Smooth muscle cell of trachea (primary cell): ENCODE measurements at places on chromosomes 6 and 20. TPM values are rescaled to one million over a fixed set of nuclear protein-coding genes. Genes with fewer than 3 reads are reported as not detected.

FLRT3 gene
- total RNA-seq = 2.3 and 5.0 TPM in 2 replicates

RIPOR2 gene
- total RNA-seq = 0.15 and 0.83 TPM in 2 replicates

SAMHD1 gene
- total RNA-seq = 43.7 and 70.1 TPM in 2 replicates

TBXT gene
- total RNA-seq = not detected in 2 replicates

TEAD3 gene
- total RNA-seq = 12.9 and 13.5 TPM in 2 replicates

TGM6 gene
- not detected in 2 replicates for total RNA-seq

MEP1A gene
- total RNA-seq = not detected in 2 replicates

GZF1 gene
- 13.2 and 21.0 TPM in 2 replicates for total RNA-seq

SLC17A1 gene
- not detected in 2 replicates for total RNA-seq

RRAGD gene
- total RNA-seq = 0.58 and 1.3 TPM in 2 replicates

PROKR2 gene
- not detected in 2 replicates for total RNA-seq

HNF4A gene
- not detected in 2 replicates for total RNA-seq

HRH3 gene
- total RNA-seq = not detected in 2 replicates

SAPCD1 gene
- total RNA-seq = 1.3 and 1.9 TPM in 2 replicates

TCF15 gene
- not detected in 2 replicates for total RNA-seq

PSORS1C2 gene
- not detected in 2 replicates for total RNA-seq

EDEM2 gene
- total RNA-seq = 46.5 and 82.0 TPM in 2 replicates

ID4 gene
- 3.6 and 3.8 TPM in 2 replicates for total RNA-seq

PNLDC1 gene
- not detected in 2 replicates for total RNA-seq

UST gene
- total RNA-seq = 18.2 and 34.9 TPM in 2 replicates

TRDN gene
- total RNA-seq = not detected in 2 replicates

ARMC2 gene
- 2.2 and 3.1 TPM in 2 replicates for total RNA-seq

PRICKLE4 gene
- 0.83 TPM in 1 of 2 replicates, not detected in the other for total RNA-seq

PRPH2 gene
- total RNA-seq = 4.2 and 6.5 TPM in 2 replicates

RTF2 gene
- 109 and 119 TPM in 2 replicates for total RNA-seq

ULBP2 gene
- total RNA-seq = 0.99 and 2.5 TPM in 2 replicates

SGK2 gene
- total RNA-seq = 0.83 TPM in 1 of 2 replicates, not detected in the other

BEND6 gene
- 7.7 and 17.7 TPM in 2 replicates for total RNA-seq

TAGAP gene
- not detected in 2 replicates for total RNA-seq

FAM83D gene
- total RNA-seq = 4.0 and 27.2 TPM in 2 replicates

ADNP gene
- total RNA-seq = 28.8 and 50.2 TPM in 2 replicates

CAGE1 gene
- 0.17 TPM in 1 of 2 replicates, not detected in the other for total RNA-seq

APOBEC2 gene
- total RNA-seq = not detected in 2 replicates

GJE1 gene
- total RNA-seq = not detected in 2 replicates

CYP39A1 gene
- total RNA-seq = 1.3 and 1.7 TPM in 2 replicates

DPPA5 gene
- total RNA-seq = not detected in 2 replicates

CALHM5 gene
- total RNA-seq = 5.5 and 6.3 TPM in 2 replicates

CALHM4 gene
- total RNA-seq = not detected in 2 replicates

UBD gene
- 0.66 TPM in 1 of 2 replicates, not detected in the other for total RNA-seq

BPIFB2 gene
- total RNA-seq = not detected in 2 replicates

PKHD1 gene
- not detected in 2 replicates for total RNA-seq

NUP43 gene
- total RNA-seq = 16.9 and 31.1 TPM in 2 replicates

KCNK15 gene
- 0.29 and 1.3 TPM in 2 replicates for total RNA-seq

TMEM170B gene
- 0.87 and 1.3 TPM in 2 replicates for total RNA-seq

PAX1 gene
- total RNA-seq = not detected in 2 replicates

LTB gene
- total RNA-seq = not detected in 2 replicates

CDK19 gene
- 10.1 and 15.7 TPM in 2 replicates for total RNA-seq

LGSN gene
- under 0.01 TPM in 1 of 2 replicates, not detected in the other for total RNA-seq

FAM83B gene
- under 0.01 TPM in 1 of 2 replicates, not detected in the other for total RNA-seq

C20orf204 gene
- 0.99 and 1.3 TPM in 2 replicates for total RNA-seq

TUBB2B gene
- total RNA-seq = 4.0 and 4.1 TPM in 2 replicates

SALL4 gene
- 0.15 and 0.17 TPM in 2 replicates for total RNA-seq

MUC21 gene
- total RNA-seq = not detected in 2 replicates
